Vagina (tissue), 2 donors: ENCODE measurements at places on chromosomes 5 and 9.

- H3K27ac ChIP-seq: no peak overlapping the region
- no peaks in the 10 kb centered on the region for H3K27me3 ChIP-seq
- no peak overlapping the region for H3K4me3 ChIP-seq
These were observed 27.2 kb upstream of the MED10 start for GRCh38 chr5:6405591-6405990.

GRCh38 chr9:134560206-134560605 is 81.4 kb upstream of the COL5A1 start:
- H3K36me3 ChIP-seq: no peaks in the 10 kb centered on the region
- H3K4me3 ChIP-seq: no peak overlapping the region
- no peaks in the 10 kb centered on the region for H3K27me3 ChIP-seq
- H3K4me1 ChIP-seq: no peaks in the 10 kb centered on the region

DNA sequence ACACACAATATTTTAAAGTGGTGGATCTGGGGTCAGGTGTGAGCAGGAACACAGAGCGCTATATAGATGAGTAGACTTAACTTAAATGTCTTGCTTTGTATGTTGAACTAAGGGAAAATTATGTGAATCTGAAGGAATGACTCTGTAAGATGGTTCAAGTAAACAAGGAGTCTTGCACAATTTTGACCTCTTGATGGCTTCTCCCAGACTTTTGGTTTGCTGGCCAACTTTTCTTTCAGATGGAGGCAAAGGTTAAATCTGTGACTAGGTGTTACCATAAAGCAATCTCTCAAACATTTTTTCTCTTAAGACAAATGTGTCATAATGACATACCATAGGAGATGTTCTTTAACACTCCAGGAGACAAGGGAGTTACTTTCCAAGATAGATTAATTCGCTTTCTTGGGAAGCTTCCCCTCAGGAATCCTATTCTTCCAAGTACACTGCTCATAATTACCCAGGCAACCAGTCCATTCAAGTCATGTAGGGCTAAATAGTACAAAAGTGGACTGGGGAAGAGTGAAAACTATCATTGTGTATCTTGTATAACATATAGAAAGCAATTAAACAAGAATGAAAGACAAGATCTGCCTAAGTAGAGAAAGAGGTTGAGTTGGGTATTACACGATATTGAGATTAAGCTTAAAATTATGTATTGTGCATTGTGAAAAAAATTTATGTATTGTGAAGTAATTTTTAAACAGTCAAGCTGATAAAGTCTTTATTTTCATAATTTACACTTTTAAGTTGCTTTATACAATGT is 60.3 kb upstream of the SLC27A6 start:
- no peaks in the 10 kb centered on the region for H3K4me1 ChIP-seq
- H3K27me3 ChIP-seq: no peaks in the 10 kb centered on the region
- DNase-seq: no peak
- no peak overlapping the region for H3K27ac ChIP-seq

GRCh38 chr5:143008809-143009521 is 238.8 kb downstream of the ARHGAP26 start:
- H3K27me3 ChIP-seq: no peaks in the 10 kb centered on the region
- no peaks in the 10 kb centered on the region for H3K36me3 ChIP-seq
- no peak overlapping the region for H3K27ac ChIP-seq
- no peak for DNase-seq
- H3K4me3 ChIP-seq: no peak overlapping the region
